ENCODE measurements at places on chromosomes 11 and 22.

- no peak for DNase-seq
Measured at GRCh38 chr11:20964985-20965384, 295.6 kb downstream of the NELL1 start.

DNA sequence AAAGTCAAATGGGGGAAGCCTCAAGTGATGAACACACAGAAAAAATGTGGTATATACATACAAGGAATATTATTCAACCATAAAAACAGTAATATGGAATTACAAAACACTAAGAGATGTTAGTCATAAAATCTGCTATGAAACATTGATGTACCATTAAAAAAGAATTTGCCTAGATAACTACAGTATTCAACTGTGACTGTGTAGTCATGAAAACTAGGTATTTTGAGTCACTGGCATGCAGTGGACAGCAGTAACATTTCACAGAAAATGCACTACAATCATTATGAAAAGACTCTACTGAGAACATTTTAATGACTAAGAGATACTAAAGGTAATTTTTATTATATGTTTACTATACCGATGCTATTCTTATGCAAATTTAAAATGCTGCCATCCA, 11.7 kb downstream of the ZNF195 start:
- DNase-seq, result no peak

DNA sequence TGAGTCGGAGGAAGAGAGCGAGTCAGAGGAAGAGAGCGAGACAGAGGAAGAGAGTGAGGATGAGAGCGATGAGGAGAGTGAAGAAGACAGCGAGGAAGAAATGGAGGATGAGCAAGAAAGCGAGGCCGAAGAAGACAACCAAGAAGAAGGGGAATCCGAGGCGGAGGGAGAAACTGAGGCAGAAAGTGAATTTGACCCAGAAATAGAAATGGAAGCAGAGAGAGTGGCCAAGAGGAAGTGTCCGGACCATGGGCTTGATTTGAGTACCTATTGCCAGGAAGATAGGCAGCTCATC, 780 bp downstream of the TRIM44 start:
- no peak for DNase-seq

GRCh38 chr11:122633219-122633829, 22.2 kb upstream of the UBASH3B start:
- DNase-seq, result no peak

DNA sequence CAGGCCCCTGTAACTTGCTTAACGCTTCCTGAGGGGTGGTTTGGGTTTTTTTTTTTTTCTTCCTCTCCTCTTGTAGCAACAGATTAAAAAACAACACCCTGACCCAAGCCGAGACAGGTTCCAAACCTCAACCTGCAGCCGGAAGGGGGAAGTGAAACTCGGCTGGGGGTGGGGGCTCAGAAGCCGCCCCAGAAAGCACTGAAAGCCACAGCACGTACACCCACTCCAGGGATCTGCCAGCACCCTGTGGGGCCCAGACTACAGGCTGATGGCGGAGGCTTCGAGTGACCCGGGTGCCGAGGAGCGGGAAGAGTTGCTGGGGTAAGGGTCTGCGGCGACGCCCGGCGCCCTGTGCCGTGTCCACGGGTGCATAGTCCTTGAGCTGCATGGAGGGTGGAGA, at the start of gene LSP1:
TSS of gene LSP1 (plus strand) at position 208 of the 400 bp plus-strand sequence. CDS start at position 269, 61 bp downstream.
- no peak for DNase-seq

DNA sequence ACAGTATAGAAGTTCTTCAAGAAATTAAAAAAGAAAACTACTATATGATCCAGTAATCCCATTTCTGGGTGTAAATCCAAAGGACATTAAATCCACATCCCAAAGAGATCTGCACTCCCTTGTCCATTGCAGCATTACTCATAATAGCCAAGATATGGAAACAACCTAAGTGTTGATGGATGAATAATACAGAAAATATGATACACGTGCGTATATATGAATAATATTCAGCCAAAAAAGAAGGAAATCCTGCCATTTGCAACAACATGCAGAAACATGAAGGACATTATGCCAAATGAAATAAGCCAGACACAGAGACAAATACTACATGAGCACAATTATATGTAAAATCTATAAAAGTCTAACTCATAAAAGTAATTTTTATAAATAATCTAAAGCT, 306.3 kb upstream of the ANO3 start:
- DNase-seq, result no peak

DNA sequence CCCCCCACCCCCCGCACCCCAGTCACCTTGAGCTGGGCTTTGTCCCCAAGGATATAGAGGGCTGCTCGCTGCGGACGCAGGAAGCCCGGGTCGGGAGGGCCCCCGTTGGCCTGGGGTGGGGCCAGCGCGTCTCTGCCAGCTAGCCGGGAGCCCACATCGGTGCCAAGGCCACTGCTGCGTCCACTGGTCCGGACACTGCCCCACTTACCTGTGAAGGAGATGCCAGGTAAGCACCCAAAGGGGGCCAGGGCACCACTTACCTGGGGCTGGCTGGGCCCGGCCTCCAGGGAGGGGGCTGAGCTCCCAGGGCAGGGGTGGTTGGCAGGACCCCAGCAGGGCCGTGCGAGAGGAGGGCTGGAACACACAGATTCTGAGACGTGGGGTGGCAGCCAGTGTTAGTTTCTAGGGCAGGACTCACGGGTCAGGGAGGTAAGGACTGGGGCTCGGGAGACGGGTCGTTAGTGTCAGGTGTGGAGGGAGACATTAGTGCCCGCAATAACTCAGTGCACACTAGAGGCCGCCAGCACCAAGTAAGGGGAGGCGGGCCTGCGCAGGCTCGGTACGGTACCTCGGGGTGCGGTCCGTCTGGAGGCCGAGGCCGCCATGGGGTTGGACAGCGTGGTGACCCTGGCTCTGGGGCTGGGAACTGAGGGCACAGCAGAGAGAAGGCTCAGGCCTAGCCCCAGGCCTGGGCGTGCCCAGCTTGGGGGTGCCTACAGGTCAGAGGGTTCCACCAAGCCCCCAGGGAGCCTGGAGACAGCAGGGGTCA, 18.2 kb downstream of the SBF1 start:
- DNase-seq, result no peak

DNA sequence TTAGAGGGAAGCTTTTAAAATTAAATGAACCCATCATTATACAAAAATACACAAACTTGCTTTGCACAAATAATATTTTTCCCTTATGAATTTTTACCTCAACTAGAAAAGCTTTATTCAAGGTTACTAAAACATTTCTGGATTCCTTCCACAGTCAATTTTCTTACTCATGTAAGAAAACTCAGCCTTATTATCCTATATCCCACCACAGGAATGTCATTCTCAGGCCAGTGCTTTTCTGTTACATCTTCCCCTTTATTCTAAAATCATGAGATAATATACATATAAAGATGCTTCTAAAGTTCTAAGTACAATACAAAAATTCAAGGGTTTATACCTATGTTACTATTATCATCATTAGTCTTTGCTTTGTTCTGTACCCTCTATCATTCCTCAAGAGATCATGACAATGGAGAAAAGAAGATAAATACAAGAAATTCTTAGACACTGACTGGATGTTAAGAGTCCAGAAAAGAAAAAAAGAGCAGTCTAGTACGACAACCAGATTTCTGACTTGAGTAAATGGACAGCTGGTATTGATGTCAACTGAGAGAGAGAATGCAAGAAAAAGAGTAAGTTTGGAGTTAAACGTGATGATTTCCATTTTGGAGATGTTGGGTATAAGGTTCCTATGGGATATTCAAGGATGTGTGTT, 60.3 kb downstream of the MTMR2 start:
- DNase-seq, result peak; percentile 58

GRCh38 chr22:44627521-44628139, 74.4 kb upstream of the PRR5 start:
- no peak for DNase-seq

DNA sequence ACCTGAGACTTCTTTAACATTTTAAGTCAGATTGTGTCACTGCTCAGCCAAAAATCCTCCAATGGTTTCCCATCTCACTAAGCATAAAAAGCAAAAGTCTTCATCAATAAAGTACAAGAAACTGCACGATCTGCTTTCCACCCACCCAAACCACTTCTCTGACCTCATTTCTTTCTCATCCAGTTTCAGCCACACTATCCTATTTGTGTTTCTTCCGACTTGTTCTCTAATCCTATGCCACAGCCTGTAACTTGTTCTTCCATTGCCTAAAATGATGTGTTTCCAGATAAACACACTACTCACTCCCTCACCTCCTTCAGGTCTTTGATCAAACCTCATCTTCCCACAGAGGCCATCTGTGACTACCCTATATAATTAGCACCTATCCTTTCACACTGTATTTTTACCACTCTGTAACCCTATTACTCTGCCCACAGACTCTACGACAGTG, 28.4 kb downstream of the ARHGAP32 start:
- peak; percentile 5 for DNase-seq

DNA sequence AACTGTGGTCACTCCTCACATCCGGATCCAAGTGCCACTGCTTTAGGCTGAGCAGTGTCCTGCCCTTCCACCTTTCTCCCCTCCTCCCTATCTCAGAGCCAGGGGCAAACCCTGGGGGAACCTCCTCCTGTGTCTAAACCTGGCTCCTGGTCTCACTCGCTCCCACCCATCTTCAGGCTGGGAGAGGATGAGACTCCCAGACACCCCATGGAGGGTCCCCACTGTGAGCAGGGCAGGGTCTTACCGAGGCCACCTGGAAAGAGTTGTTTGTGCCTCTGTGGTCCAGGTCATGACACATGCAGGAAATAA, 93.6 kb downstream of the PDE2A start:
- no peak for DNase-seq

DNA sequence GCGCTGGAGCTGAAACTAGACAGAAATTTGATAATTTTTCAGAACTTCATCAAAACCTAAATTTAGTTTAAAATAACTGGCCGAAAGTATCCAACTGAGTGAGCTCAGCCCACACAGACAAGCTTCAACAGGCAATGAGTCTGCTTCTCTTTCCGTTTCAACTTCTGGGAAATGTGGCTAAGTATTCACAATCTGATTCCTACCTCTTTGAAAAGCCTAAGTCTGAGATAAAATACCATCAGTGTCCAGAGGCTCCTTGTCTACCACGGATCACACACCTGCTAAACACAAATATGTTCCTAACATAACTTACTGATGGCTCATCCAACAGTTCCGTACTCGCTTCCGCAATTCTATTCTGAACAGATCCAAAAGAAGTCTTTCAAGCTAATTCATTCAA, 8.5 kb downstream of the SIK3 start:
- DNase-seq, result no peak

- DNase-seq, result no peak
Measured at GRCh38 chr11:35836205-35836604, 107.7 kb upstream of the LDLRAD3 start.

DNA sequence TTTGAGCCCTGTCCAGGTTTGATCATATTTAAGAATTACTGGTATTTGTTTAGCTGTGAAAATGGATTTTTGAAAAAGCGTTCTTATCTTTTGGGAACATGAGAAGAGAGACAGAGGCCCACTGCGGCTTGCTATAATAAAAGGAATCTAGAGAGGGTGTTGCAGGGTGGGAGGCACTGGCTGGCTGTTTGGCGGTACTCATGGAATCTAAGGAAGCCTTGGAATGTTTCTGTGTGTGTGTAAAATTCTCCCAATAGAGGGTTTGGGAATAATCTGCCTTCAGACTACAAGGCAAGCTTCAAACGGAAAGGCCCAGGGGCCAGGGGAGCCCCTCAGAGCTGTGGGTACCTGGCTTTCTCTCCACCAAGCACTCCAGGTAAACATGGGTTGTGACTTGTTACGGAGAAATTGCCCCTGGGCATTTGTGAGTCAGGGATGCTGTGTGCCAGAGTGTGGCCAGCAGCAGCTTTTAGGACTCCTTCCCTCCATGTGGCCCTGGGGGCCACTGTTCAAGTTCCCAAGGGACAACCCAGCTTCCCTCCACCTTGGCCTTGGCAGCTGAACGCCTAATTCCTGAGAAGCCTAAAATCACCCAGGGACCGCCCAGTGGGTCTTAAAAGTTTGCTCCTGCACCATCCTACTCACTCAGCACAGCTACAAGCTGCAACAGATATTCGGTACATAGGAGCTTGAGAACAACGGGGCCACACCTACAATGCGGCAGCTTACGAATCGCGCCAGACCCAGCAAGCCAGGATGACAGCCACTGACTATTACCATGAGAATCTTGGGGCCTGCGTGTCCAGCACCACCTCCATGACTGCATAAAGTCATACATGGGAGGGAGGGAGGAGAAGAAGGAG, 14.1 kb upstream of the SYT8 start:
- DNase-seq, result no peak

- no peak for DNase-seq
Measured at GRCh38 chr22:19085233-19085718, 36.9 kb downstream of the DGCR2 start.

- no peak for DNase-seq
Measured at GRCh38 chr22:36461665-36462649, 19.5 kb downstream of the TXN2 start.

GRCh38 chr22:21761994-21762680, 26.5 kb upstream of the YPEL1 start:
- no peak for DNase-seq

GRCh38 chr11:87020764-87021365, 16.9 kb upstream of the TMEM135 start:
- no peak for DNase-seq

DNA sequence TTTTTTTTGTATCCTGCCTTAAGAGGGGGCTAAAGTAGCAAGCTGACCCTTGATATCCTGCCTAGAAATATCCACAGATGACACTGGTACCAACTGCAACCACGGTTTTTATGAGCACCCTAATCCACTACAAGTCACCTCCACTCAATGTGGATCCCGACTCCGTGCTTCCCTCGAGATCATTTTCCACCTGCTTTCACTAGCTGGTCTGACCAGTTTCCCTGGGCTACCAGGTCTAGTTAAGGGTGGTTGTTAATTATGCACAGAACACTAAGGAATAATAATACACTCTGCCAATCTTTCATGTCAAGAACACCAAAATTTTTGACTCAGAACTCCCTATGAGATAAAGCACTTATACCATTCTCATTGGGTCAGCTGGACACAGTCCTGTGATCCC, 82.3 kb downstream of the ABTB2 start:
- DNase-seq, result no peak

- DNase-seq, result no peak
Measured at GRCh38 chr22:22855617-22856308, 31.9 kb upstream of the IGLL5 start.

DNA sequence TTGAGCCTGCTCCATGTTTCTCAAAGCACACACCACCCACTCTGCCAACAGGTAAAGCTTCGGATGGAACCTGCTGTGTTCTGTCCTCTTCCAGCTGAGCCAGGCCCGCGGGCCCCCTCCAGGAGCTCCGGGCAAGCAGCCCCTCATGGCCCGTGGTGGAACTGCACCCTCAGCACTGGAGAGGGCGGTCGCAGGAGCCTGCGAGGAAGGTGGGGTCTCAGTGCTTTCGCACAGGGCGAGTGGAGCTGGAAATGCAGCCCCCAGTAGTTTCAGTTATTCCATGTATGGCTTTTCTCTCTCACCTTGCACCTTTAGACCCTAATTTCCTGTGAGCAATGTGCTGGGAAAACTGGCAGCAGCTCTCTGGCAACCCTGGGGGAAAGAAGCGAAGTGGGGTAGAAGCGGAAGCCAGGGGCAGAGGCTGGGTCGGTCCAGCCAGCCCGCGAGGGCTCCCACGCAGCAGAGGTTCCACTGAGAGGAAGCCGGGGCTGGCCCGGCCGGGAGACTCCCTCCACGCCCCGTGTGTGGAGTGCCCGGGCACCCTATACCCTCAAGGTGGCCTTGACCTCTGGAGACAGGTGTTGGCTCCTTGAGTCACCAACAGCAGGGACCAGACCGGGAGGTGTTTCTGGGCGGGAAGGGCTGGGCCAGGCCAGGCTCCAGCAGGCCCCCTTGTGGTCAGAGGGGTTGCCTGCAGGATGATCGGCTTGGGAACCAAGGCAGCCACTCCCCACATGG, 119.9 kb upstream of the TMEM45B start:
- DNase-seq, result no peak

GRCh38 chr11:23151819-23152218, 291.5 kb upstream of the CCDC179 start:
- peak; percentile 1 for DNase-seq

All from non-pigmented ciliary epithelial cell (primary cell).